Mesangial cell (primary cell): ENCODE measurements at places on chromosomes 7 and 10. TPM values are rescaled to one million over a fixed set of nuclear protein-coding genes. Genes with fewer than 3 reads are reported as not detected.

The C7orf57 gene
- total RNA-seq, result 0.13 and 0.16 TPM in 2 replicates

The DRGX gene
- total RNA-seq, result not detected in 2 replicates

The LLCFC1 gene
- not detected in 2 replicates for total RNA-seq

The ZNF92 gene
- total RNA-seq, result 3.3 and 7.7 TPM in 2 replicates

The ZNF727 gene
- total RNA-seq, result not detected in 2 replicates

The CTAGE15 gene
- not detected in 2 replicates for total RNA-seq

The SPDYE16 gene
- not detected in 2 replicates for total RNA-seq

The ENO4 gene
- total RNA-seq, result 0.33 and 2.3 TPM in 2 replicates

The MYO1G gene
- under 0.01 and 0.13 TPM in 2 replicates for total RNA-seq

The STOX1 gene
- total RNA-seq, result 0.16 and 0.51 TPM in 2 replicates

The HMX2 gene
- not detected in 2 replicates for total RNA-seq

The FAM221A gene
- total RNA-seq, result 3.3 and 5.1 TPM in 2 replicates

The CC2D2B gene
- total RNA-seq, result 0.25 TPM in 1 of 2 replicates, not detected in the other

The CUZD1 gene
- total RNA-seq, result 0.16 and 0.51 TPM in 2 replicates

The SAP25 gene
- total RNA-seq, result 0.51 and 2.8 TPM in 2 replicates

The NCF1 gene
- 0.63 and 2.0 TPM in 2 replicates for total RNA-seq

The GPC2 gene
- total RNA-seq, result 2.8 and 4.4 TPM in 2 replicates

The FXYD4 gene
- total RNA-seq, result not detected in 2 replicates

The EN2 gene
- total RNA-seq, result not detected in 2 replicates

The C10orf62 gene
- total RNA-seq, result 0.13 TPM in 1 of 2 replicates, not detected in the other

The TCERG1L gene
- under 0.01 TPM in 1 of 2 replicates, not detected in the other for total RNA-seq

The MKI67 gene
- 3.3 and 75.6 TPM in 2 replicates for total RNA-seq

The SUGCT gene
- total RNA-seq, result 5.7 and 7.2 TPM in 2 replicates

The GJD4 gene
- total RNA-seq, result not detected in 2 replicates

The CYP3A4 gene
- total RNA-seq, result under 0.01 TPM in 1 of 2 replicates, not detected in the other

The KNDC1 gene
- 0.16 TPM in 1 of 2 replicates, not detected in the other for total RNA-seq

The IDE gene
- 19.6 and 21.5 TPM in 2 replicates for total RNA-seq

The FZD8 gene
- total RNA-seq, result 1.8 and 7.7 TPM in 2 replicates

The GBX1 gene
- not detected in 2 replicates for total RNA-seq

The SHH gene
- total RNA-seq, result 0.16 and 1.6 TPM in 2 replicates

The DNAJC9 gene
- 10.8 and 56.2 TPM in 2 replicates for total RNA-seq

The HMX3 gene
- total RNA-seq, result not detected in 2 replicates

The PPP1R17 gene
- not detected in 2 replicates for total RNA-seq

The STEAP2 gene
- 1.3 and 3.3 TPM in 2 replicates for total RNA-seq

The LRRC4 gene
- 0.16 and 1.0 TPM in 2 replicates for total RNA-seq

The ZNF775 gene
- 9.3 and 11.3 TPM in 2 replicates for total RNA-seq

The DGKB gene
- total RNA-seq, result not detected in 2 replicates

The GDF2 gene
- not detected in 2 replicates for total RNA-seq
